ENCODE measurements at places on chromosomes 5 and 9.

DNA sequence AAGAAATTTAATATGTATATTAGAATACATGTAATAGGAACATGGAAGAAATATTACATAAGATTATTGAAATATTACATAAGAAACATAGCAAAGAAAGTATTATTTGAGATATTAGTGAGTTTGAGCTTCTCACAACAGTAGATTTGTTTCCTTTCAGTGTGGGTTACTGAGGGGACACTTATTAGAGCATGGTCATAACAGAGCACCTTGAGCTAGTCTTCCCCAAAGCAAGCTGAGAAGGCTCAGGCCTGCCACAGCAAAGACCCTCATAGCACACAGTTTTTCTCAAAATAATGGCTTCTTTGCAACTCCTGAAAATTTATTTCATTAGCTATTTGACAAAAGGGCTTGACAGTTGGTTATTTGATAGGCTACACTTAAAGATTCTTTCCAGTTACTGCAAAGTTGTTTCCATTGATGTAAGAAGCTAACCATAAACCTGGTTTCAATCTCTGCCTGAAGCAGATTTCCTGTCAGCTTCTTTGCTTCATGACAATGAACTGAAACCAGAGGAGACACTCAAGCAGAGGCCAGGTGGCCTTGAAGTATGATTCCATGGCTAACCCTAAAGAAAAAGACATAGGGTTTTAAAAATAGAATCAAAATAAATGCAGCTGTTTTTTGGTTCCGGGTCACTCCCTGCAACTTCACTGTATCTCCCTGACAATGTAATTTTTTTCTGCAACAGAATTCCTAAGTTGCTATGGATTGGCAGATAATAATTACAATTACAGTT, 68.6 kb downstream of the ERMP1 start:
- DNase-seq = no peak

DNA sequence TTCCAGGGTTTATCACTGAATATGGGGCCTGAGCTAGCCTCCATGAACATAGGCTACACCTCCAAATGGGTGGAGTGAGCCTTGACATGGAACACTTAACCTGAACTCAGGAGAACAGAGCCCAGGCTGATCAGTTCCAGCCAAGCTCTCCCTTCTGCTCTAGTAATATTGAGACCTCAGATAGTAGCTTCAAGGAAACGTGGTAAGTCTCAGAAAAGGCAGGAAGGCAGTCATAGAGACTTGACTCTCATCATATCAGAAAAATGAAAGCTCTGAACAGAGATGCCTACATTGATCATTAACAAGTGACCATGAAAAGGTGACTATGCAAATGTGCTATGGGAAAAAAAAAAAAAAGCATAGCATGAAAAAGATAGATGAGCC, 40.5 kb upstream of the MYO10 start:
- no peak for DNase-seq

- DNase-seq = peak; percentile 50
Measured at GRCh38 chr5:95846554-95847260, 24.2 kb upstream of the GLRX start.

DNA sequence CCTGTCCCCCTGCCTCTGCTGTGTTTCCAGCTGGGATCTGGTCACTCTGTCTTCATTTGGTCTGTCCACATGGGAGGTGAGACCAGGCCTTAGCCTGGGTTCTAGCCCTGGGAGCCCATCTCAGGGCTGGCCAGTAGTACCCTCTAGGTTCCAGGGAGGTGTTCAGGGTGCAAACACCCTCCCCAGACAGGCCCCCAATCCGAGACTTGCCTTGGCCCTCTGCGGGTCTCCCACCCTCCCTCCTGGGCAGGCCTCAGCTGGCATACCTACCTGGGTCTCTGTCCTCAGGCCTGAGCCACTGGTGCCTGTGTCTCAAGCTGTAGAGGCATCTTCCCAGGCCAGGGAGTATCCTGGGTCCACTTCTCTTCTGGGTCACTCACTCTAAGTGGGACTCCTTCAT, 925 bp upstream of the SAPCD2 start:
- no peak for DNase-seq

- DNase-seq = peak; percentile 62
Measured at GRCh38 chr9:89635816-89636215, 31.0 kb downstream of the GADD45G start.

- DNase-seq = peak; percentile 37
Measured at GRCh38 chr9:137176302-137177182, 4.7 kb upstream of the TMEM210 start.

- DNase-seq = no peak
Measured at GRCh38 chr5:57676222-57677098, 193.8 kb upstream of the ACTBL2 start.

DNA sequence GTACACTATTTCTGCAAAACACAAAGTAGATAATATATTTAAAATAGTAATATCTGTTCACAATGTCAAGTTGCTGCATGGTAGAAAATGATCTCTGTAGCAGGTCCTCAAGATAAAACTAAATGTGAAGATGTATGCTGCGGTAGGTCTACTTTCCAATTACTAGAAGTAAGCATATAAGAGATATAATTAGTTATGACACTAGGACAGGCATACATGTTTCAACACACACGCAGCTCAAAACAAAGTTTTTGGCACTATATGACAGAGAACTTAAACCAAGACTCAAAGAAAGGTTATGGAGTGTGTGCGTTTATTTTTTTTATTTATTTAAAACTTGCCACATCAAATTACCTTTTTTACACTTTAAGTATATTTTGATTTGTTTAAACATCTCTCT, 23.5 kb downstream of the BNC2 start:
- no peak for DNase-seq

DNA sequence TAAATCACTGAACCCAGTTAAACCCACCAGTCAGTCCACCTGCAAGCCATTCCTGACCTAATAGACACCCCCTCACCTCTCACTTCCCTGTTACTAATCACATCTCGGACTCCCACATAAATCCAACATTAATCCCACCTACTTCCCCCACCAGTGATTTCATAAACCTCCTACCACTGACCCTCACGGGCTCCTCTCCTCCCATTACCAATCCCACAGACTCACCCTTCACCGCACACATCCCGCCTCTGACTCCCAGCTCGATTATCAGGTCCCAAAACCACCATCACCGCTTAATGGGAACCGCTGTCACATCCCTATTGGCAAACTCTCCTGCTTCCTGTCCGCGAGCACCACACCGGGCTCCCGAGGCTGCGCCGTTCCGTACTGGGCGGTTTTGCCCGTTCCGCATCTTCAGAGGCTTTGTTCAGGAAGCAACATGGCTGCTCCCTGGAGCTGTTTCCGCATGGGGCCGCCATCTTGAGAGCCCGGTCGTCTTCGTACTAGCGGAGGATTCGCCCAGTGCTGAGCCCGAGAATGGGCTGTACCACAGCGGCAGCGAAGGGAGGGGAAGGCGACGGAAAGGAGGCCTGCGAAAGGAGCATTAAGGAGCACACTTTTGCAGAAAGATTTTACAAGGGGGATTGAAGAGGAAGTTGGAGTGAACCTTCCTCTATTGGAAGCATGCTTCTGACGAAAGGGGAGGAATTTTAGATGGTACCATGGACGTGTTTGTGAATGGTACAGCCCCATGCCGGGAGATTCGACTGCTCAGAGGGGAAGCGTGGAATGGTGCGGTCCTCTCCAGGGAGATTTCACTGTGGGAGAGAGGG, at the start of gene ZNF300:
Gene ZNF300 (minus strand): TSS at position 502 of the 833 bp plus-strand sequence. CDS start 1,825 bp downstream, outside the sequence.
- DNase-seq = peak; percentile 87

- DNase-seq = no peak
Measured at GRCh38 chr5:157516006-157516405, 56.0 kb downstream of the NIPAL4 start.

DNA sequence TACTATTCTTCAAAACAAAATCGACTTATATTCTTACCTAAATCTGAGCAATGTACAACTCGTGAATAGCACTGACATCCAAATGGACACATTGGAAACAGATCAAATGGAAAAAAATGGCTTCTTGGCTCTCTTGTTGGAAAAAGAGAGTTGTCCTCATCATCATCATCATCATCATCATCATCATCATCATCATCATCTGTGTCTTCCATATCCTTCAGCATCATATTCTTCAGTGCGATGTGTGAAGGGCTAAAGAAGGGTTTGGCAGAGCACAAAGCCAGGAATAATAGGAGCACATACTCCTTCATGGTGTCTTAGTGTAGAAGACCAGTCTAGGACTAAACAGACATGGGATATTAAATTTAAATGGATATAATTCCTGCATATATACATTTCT, 7.7 kb downstream of the ASPN start:
- no peak for DNase-seq

GRCh38 chr9:74696520-74696919, 191.2 kb downstream of the TRPM6 start:
- no peak for DNase-seq

- DNase-seq = no peak
Measured at GRCh38 chr5:10315824-10316509, 8.3 kb upstream of the CMBL start.

DNA sequence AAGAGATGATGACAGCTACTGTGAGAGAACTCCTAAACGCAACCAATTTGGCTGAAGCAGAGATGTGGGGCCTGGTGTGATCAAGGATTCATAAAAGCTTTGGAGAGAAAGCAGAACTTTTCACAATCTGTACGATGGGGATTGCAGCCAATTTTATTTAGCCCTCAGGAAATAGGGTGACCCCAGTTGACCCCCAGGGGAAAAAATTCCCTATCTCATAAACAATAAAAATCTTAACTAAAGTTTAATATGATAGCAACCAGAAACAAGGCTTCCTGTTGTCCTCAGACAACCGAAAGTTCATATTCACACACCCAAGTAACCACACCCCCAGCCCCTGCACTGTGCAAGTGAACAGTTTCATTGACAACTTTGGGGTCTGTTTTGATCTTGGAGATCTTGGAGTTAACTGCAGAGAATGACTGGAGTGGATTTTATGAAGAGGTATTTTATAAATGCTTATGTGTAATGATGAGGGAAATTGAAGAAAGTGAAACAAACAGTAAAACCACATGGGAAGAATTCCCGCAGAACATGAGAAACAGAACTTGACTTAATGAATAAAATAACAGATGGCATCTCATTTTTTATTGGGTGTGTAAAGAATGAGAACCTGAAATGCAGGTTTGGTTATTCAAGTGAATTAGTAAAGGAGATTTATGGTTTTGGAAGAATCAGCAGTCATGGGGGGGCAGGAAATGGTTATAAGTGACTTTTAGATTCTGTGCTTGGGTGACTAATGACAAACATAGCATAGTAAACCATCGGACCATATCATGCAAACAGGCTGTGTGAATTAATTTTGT, 94.5 kb downstream of the PDE4D start:
- peak; percentile 27 for DNase-seq

DNA sequence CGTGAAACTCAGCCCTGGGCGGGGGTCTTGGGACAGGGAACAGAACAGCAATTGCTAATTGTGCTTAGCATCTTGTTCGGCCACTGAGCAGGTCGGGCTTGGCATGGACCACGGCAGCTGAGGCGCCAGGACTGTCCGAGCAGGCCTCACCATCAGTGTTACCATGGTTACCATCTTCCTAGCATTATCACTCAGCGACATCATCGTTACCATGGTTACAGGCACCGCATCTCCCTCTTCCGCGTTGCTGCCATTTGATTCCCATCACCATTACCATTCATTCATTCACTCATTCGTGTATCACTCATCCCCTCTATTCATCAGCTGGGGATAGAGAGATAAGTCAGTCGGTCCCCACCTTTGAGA, 81.0 kb upstream of the ZBTB43 start:
- peak; percentile 45 for DNase-seq

DNA sequence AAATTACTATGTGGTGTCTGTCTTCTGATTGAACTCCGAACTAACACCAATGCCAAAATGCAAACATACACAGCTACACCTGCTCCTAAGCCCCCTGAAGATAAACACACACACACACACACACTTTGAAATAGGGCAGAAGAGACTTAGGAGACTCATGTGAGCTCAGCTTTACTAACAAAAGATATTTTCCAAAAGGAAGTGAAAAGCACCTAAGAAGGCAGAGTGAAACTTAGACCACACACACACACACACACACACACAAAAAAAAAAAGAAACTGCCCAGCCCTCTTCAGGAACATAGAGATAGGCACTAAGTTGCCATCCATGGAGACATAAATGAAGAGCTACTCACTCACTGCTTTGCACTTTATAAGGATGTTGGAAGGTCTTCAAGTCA, 45.2 kb upstream of the APC start:
- DNase-seq = no peak

DNA sequence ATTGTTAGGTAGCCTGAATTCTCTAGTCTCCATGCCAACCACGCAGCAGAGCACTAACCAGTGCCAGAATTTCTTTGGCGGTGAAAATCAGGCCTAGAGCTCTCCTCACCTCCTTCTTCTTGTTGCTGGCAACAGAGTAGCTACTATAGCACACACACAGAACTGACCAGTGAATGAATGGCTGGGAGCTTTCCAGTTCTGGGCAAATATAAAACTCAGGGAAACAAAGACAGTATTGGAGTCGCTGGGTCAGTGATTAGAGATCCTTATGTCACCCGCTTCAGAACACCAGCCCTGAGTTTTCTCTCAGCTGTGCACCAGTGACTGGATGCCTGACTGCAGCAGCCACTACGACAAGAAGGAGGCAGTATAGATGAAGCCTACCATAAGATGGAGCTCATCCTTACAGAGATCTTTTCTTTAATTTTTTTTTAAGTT, 26.9 kb upstream of the FEM1C start:
- DNase-seq = peak; percentile 7

GRCh38 chr9:97518166-97518908, 16.9 kb downstream of the TMOD1 start:
- no peak for DNase-seq

Measured in COR-L47 (cell line).